ENCODE measurements at places on chromosomes 2 and 18. TPM values are rescaled to one million over a fixed set of nuclear protein-coding genes. Genes with fewer than 3 reads are reported as not detected.

Gene FSHR
- not detected for total RNA-seq

Gene C2orf15
- total RNA-seq = 1.6 TPM

Gene PXDN
- 57.2 TPM for total RNA-seq

Gene HOXD9
- total RNA-seq = not detected

Gene TRIM43
- not detected for total RNA-seq

Gene GPR155
- 1.8 TPM for total RNA-seq

Gene CPO
- not detected for total RNA-seq

Gene ICA1L
- 1.1 TPM for total RNA-seq

Gene LIPG
- 40.8 TPM for total RNA-seq

Gene KYNU
- 24.9 TPM for total RNA-seq

Gene SNORC
- 0.88 TPM for total RNA-seq

Gene IL1F10
- total RNA-seq = not detected

Gene GPBAR1
- total RNA-seq = not detected

Gene ABHD1
- not detected for total RNA-seq

Gene FBLN7
- not detected for total RNA-seq

Gene GKN1
- total RNA-seq = not detected

Gene ATOH8
- total RNA-seq = 0.07 TPM

Gene IL37
- not detected for total RNA-seq

Gene GALNT5
- 48.1 TPM for total RNA-seq

Gene ACVR1C
- 0.09 TPM for total RNA-seq

Gene SESTD1
- 9.0 TPM for total RNA-seq

Gene DCDC2C
- total RNA-seq = not detected

Gene ARHGAP28
- 1.4 TPM for total RNA-seq

Gene GALR1
- not detected for total RNA-seq

Gene UGT1A8
- 0.37 TPM for total RNA-seq

Gene REG1B
- total RNA-seq = not detected

Gene SP110
- 10.1 TPM for total RNA-seq

Gene REL
- 8.3 TPM for total RNA-seq

Gene LDLRAD4
- not detected for total RNA-seq

Gene PSMA8
- total RNA-seq = not detected

Measured in airway epithelial cell (primary cell).